H7 (cell line): ENCODE measurements at places on chromosomes 3 and 15.

GRCh38 chr3:114829783-114830182, 317.3 kb downstream of the ZBTB20 start:
- DNase-seq: no peak

DNA sequence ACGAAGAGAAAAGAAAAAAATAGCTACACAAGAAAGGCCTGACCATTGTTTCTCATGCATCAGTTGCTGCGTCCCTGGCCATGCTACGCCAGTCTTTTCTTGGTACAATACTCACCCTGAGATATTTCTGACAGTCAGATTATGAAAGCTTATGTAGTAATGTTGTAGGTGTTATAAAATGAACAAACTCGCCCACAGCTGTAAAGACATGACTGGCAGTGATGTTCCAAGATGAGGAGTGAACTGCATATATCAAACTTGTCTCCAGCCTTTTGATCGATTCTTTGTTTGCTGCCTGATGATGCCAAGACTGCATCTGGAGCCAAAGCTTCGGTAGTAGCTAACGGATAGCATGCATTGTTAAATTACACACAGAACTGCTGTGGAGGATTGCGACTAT, 822.7 kb downstream of the TUSC7 start:
- no peak for DNase-seq

GRCh38 chr3:195207731-195208130, 63.2 kb downstream of the XXYLT1 start:
- no peak for DNase-seq

GRCh38 chr15:88345962-88346361, 89.4 kb upstream of the NTRK3 start:
- no peak for DNase-seq

DNA sequence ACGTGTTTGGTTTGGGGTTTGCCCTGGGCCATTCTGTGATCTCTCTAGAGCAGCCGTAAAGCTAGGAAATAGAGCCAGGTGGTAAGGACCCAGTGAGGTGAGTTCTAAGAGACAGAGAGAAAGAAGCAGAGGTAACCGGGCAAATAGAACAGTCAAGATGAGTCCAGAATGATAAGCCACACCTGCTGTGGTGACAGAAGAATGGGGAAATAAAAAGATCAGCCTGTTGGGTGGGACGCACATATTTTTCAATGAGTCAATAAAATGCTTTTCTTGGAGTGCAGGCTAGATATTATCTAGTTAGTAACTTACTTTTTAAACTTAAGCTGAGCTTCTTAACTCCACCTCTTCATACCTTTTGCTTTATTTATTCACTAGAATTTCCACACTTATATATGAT, 135.0 kb downstream of the NFKBIZ start:
- DNase-seq: no peak

- peak; percentile 73 for DNase-seq
Observed at GRCh38 chr15:22872936-22873701, 34.7 kb downstream of the NIPA2 start.

GRCh38 chr15:97319291-97319690, 641.2 kb upstream of the ARRDC4 start:
- no peak for DNase-seq

DNA sequence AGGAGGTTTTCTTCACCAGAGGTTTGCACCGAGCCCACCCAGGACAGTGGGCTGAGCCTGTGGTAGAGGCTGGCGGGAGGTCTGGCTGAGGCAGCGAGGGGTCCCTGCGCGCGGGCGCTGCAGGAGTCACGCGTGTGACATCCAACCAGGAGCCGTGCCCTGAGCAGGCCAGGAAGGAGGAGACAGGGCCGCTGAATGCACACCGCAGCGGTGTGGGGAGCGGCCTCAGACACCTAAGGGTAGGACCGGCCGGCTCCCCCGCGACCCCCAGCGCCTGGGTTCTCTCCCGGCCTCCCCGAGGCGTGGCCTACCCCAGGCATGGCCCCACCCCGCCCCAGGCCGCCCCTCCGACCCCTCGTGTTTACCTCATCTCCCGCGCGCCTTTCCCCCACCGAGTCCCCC, 412 bp downstream of the SLC41A3 start:
- DNase-seq: peak; percentile 91

DNA sequence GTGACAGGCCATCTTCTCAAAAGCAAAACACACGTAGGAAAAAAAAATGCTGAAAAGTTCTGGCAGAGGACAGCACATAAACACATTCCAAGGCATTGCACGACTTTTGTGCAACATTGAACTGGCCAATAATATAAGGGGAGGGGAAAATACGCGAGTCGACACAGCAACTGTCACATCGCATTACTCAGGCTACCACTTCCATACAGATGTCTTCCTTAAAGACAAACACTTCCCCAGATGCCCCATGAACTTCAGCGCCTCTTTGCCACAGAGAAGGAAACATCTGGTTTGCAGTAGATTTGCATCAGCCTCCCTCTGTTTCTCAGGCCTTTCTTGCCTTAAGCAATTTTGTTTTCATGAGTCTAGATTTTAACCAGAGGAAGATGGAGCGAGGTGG, 144.4 kb upstream of the IGF1R start:
- DNase-seq: no peak

DNA sequence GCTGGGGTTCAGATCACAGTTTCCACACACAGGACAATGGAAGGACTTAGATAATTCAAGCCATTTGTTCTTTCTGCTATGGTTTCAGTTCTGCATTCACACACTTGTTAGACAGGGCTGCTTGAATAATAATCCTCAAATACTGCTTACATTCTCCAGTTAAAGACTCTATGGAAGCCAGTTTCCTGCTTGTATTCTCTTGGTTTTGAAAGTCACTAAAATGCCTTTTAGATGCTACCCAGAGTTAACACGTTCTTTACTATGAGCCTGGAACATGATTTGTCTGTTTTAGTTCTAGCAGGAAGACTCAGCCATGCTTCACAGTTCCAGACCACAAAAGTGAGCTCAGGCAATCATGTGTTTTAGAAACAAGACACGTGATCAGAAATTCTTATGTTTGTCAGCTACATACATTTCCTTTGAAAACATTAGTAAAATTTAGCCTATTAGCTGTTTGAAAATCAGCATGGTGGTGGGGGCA, 152.4 kb downstream of the LEKR1 start:
- no peak for DNase-seq

GRCh38 chr3:100360757-100361496, 26.4 kb downstream of the NIT2 start:
- no peak for DNase-seq

GRCh38 chr3:145118303-145118702, 1042.7 kb downstream of the PLOD2 start:
- DNase-seq: no peak

- no peak for DNase-seq
Observed at GRCh38 chr3:171615686-171616085, 155.5 kb upstream of the TNIK start.

- DNase-seq: no peak
Observed at GRCh38 chr3:128383316-128384235, 83.1 kb downstream of the DNAJB8 start.

GRCh38 chr3:23913873-23914743, 2.7 kb downstream of the NKIRAS1 start:
- no peak for DNase-seq

DNA sequence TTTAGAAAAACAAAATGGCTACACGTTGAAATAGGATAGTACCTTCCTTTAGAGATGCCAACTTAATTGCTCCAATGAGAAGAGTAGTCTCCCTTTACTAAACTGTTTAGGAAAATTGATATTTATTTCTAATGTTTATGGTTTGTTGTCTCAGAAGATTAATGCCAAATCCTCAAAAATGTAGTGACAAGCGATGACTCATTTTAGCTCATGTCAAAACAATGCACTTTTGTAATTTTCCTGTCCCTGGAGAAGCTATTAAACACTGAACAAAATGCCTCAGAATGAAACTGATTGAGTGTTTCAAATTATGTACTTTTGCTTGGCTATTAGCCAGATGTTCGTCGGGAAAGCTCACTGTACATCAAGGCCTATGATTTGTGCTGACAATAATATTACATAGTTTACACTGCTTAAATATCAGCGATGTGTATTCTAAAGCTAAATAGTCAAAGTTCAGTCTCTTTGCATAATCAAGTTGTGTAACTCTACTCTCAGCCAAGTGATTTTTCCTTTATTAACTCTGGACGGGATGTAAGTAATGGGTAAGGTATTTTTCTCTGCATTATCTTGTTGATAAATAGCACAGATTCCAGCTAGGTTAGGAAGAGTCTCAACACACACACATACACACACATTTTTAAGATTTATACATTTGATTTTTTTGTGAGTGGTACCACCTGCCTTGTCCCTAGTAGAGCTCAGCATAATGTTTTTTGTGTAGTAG, 83.7 kb downstream of the CMSS1 start:
- no peak for DNase-seq

DNA sequence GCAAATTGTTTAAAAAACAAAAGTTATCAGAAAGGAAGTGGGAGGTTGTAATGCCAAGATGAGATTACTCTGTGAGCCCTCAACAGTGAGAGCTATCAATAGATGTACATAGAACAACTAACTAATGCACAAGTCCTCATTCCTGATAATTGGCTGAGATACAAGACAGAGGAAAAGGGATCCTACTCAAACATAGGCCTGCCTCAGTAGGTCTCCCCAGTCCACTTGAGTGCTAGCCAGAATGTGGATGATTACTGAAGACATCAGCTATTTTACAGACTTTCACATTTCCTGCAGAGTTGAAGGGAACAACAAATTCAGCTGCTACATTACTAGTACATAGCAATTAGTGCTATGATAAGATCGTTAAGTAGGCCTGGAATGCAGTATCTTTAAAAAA, 981.9 kb downstream of the TUSC7 start:
- no peak for DNase-seq

DNA sequence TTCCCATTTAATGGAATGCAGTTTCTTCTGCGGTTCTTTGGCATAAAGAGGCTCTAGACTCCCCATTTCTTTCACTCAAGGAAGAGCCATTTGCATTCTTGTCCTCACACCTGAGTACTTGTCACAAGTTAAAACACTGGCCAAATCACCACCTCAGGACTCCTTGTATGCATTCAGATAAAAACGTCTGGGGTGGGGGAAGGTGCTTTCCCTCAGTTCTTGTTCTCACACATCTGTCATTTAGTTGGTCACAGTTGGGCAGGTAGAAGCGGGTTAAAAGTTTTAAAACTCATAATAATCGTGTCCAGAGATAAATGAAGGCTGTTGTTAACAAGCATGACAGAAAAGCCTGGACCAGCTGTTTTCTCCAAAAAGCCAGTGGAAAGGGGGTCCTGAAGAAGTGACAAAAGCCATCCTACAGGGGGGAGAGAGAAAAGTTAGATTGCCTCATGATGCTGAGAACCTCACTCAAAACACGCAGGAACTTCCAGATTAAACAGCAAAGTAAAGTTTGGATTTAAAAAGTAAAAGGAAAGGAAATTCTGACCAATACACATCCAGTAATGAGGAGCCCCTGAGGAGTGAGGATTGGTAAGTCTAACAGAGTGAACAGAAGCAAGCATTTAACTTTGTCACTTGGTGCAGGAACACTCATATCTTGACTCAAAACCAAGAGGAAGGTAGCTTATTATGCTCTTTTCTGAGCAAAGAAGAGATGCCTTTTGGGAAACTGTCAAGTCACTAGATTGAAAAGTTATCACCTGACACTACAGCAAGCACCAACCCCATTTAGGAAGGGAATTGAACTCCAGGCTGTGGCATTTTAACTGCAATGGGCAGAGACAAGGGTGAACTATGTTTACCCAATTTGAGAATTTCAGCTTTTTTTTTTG, 2.8 kb downstream of the BCL2L10 start:
- DNase-seq: no peak

DNA sequence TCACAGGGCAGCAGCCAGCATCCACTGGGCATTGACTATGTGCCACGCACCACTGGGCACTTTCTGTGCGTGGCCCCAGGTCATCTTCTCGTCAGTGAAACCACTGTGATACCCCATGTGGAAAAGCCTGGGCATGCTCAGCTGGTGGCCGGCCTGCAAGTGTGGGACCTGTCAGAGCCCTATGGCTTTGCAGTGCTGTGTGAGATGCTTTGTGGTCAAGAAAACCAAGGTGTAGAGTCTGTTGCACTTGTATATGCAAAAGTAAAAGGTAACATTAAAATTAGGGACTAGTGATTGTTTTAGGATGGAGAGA, 69.5 kb downstream of the PGPEP1L start:
- DNase-seq: no peak

- peak; percentile 26 for DNase-seq
Observed at GRCh38 chr15:32041294-32041693, 11.0 kb downstream of the CHRNA7 start.

DNA sequence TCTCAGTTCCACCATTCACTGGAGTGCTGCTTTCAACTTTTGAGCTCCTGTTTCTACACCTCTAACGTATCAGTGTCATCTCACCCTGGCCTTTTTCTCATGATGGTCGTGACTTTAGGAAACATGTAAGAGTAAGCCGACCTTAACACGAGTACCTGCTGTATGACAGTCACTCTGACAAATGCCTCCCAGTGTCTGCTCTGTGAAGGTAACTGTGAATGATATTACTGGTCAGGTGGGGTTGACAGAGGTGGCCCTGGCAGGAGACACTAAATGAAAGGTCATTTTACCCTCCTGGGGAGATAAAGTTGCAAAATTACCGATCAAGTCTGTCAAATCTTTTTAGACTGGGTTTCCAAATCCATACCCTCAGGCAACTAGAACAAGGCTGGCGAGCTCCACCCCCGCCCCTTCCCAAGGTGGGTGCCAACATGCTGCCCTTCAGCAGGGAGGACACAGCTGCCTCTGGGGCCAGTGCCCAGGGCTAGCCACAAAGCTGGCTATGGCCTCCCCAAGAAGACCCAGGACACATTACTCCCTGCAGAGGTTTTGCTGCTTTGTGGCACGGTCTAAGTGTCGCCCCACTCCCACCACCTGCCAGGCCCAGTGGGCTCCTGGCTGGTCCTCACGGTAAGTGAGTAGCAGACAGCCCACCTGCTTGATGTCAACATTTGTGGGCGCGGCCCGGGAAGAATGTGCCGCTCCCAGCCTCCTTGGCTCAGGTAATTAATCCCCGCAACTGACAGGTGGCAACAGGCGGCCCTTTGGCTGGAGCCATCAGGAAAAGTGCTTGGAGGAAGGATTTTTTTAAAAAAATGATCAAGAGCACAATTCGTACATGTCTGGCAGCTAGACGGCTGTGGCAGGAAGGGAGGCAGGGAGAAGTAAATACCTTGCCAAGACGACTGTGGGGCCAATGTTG, 211.8 kb downstream of the TP63 start:
- no peak for DNase-seq

DNA sequence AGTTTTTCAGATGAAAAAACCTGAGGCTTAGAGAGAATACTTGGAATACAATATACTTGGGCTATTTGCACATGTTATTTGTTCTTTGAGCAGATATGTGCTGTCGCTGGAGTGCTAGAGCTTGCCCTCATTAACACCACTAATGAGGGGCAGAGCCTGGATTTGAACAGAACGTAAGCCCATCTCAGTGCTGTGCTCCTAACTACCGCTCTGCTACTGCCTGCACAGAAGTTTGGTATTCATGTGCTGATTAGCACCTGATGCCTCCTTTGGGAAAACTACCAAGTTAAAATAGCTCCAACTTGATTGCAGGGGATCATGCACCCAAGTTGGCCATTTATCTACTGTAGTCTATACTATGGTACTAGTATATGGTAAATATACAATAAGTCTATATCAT, 3.6 kb downstream of the GPR87 start:
- DNase-seq: no peak

GRCh38 chr3:171643681-171644080, 166.6 kb downstream of the PLD1 start:
- DNase-seq: no peak

GRCh38 chr15:56496635-56497034, 31.7 kb upstream of the MNS1 start:
- peak; percentile 46 for DNase-seq
